ENCODE measurements at places on chromosomes 16 and 17. TPM values are rescaled to one million over a fixed set of nuclear protein-coding genes. Genes with fewer than 3 reads are reported as not detected.

The CD300H gene
- not detected for total RNA-seq

The EVPLL gene
- not detected for total RNA-seq

The GRAPL gene
- total RNA-seq: not detected

The DNASE1L2 gene
- total RNA-seq: not detected

The HSPB9 gene
- total RNA-seq: not detected

DNA sequence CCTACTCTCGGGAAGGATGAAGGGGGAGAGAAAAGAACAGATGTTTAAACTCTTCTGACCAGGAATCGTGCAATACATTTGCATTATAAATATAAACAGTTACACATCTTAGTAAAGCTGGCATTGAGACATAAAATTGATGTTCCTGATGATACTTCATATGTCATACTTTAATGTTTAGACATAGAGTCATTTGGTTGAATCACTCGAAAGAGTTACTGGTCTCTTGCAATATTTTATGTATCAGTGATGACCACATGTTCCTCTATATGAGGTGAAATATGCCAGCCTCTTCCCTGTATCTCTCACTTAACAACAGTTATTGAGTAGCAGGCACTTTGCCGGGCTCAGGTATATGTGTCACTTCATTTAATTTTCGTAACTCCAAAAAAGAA is 49.7 kb upstream of the PMFBP1 start:
- DNase-seq: no peak

- peak; percentile 84 for DNase-seq
Observed at GRCh38 chr17:19716108-19717030, at the start of gene SLC47A2. SLC47A2 (minus strand) TSS chr17:19716584; CDS start chr17:19716555, 29 bp downstream.

DNA sequence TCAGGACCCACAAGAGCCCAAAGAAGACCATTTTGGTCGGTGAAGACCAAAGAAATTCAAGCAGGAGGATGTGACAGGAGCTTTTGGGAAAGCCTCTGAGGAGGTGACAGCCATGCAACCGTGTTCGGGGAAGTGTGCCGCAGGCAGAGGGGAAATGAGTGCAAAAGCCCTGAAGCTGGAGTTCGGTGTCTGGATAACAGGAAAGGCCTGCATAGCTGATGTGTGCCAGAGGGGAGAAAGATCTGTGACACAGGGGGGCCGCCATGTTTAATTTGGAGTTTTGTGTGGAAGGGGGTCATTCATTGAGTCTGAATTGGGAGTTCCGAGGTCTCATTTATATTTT is 870 bp upstream of the ZC3H7A start:
- DNase-seq: no peak

- DNase-seq: no peak
Observed at GRCh38 chr17:75093548-75094158, 5.9 kb downstream of the SLC16A5 start.

DNA sequence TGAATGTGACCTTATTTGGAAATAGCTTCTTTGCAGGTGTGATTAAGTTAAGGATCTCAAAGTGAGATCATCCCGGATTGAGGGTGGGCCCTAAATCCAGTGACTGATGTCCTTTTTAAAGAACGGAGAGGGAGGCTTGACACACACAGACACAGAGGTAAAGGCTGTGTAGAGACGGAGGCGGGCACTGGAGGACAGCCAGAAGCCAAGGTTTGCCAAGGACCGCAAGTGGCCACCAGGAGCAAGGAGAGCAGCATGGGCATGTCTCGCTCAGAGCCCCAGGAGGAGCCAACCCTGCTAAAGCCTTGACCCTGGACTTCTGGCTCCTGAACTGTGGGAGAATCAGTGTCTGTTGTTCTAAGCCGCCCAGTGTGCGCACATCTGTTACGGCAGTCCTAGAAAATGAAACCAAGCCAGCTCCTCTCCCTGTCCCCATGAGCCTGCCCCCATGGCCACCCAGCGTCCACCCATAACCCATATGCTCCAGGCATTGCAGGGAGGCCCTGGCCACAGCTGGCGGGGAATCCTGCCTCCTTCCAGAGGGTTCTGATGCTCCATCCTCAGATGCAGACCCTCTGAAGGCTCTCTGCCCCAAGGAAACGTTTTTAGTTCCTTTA is 15.2 kb downstream of the CNGB1 start:
- no peak for DNase-seq

DNA sequence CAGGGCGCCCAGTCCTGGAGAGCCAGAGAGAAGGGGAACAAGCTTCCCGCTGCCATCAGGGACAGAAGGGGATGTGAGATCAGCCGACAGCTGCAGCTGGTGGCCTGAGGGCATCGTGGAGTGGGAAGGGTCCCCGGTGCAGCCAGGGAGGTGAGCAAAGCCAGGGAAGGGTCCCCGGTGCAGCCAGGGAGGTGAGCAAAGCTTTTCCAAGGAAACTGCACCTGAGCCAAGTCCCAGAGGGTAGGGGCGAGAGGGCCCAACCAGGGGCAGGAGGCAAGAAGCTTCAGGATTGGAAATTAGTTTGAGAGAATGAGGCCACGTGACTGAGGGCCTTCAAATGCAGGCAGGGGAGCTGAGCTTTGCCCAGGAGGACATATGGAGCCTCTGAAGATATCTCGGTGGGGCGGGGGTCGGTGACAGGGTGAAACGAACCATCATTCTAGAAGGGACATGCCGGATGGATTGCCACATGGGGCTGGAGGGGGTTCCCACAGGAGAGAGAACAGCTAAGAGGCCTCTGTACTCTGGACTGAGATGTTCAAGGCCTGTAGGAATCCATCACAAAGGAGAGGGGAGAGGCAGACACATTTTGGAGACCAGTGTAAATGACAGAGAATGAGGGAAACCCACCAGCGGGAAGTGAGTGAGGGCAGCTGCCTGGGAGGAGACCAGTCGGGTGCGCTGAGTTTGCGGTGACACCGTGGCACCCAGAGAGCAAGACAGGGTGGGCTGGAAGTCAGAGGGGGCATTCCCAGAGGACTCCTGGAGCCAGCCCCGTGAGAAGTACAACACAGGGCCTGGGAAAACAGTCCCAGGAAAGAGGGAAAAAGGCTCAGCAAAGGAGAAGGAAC is 31.4 kb upstream of the RPH3AL start:
- no peak for DNase-seq

DNA sequence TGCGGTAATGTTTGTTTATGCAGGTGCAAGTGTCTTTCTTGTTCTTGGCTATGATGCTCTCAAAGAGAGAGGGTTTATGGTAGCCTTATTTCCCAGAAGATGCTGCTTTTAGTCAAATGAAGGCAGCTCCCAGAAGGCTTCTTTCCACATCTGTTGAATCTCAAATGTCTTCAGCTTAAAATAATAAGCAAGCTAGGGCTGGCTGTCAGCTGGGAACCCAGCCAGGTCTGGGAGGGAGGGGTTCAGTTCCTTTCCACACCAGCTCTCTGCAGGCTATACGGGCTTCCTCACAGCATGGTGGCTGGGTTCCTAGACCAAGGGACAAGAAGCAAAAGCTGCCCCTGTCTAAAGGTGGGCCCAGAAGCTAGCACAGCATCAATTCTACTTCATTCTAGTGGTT is 47.4 kb upstream of the ATF7IP2 start:
- DNase-seq: no peak

- DNase-seq: no peak
Observed at GRCh38 chr16:23700509-23700908, 12.5 kb downstream of the ERN2 start.

DNA sequence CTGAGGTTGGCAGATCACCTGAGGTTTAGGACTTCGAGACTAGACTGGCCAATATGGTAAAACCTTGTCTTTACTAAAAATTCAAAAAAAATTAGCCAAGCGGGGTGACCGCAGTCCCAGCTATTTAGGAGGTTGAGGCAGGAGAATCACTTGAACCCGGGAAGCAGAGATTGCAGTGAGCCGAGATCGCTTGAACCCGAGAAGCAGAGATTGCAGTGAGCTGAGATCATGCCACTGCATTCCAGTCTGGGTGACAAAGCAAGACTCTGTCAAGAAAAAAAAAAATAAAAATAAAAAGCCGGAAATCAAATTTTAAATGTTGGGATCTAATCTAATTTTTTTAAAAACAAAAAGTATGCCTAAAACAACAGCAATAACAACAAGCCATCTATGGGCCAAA is 56.3 kb downstream of the ABCC1 start:
- no peak for DNase-seq

- DNase-seq: no peak
Observed at GRCh38 chr17:57006040-57006439, 28.1 kb downstream of the SCPEP1 start.

- no peak for DNase-seq
Observed at GRCh38 chr17:48517478-48517877, 13.3 kb downstream of the HOXB1 start.

DNA sequence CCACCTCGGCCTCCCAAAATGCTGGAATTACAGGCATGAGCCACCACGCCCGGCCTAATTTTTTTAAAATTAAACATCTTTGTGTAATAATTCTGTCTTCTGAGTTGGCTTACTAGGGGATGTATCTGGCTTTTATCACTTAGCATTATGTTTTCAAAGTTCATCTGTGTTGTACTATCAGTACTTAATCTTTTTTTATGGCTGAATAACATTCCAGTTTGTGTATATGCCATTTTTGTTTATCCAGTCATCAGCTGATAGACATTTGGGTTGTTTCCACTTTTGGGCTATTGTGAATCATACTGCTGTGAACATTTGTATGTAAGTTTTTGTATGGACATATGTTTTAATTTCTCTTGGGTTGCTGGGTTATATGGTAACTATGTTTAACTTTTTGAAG is 69.0 kb downstream of the CHD9 start:
- DNase-seq: no peak

DNA sequence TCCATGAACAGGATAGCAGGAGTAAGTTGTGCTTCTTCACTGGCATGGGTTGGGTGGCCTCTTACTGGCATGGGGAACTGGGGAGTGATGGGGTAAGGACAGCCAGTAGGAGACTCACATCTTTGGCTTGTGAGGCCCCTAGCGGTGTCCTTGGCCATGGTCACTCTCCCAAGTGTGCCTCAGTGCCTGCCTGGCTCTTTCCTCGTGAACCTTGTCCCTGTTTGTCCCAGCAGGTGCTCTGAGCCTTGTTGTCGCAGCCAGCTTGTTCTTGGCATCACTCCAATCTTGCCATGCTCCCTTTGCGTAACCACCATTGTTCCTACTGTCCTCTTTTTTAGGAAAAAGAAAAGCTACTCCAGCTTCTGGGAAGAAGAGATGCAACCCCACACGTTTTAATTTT is 53.6 kb upstream of the SDK2 start:
- DNase-seq: no peak

GRCh38 chr16:35748621-35749252 is 2289.3 kb downstream of the TP53TG3F start:
- no peak for DNase-seq

DNA sequence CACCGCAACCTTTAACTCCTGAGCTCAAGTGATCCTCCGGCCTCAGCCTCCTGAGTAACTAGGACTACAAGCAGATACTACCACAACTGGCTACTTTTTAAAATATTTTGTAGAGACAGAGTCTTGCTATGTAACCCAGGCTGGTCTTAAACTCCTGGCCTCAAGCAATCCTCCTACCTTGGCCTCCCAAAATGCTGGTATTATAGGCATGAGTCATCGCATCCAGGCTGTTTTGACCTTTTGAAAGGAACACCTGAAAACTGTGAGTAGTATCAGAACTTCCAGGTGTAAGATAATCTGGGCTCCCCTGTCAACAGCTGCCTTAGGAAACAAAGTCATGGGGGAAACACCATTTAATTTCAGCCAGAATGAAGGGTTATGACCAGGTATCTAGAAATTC is 77.5 kb downstream of the CYTH1 start:
- no peak for DNase-seq

DNA sequence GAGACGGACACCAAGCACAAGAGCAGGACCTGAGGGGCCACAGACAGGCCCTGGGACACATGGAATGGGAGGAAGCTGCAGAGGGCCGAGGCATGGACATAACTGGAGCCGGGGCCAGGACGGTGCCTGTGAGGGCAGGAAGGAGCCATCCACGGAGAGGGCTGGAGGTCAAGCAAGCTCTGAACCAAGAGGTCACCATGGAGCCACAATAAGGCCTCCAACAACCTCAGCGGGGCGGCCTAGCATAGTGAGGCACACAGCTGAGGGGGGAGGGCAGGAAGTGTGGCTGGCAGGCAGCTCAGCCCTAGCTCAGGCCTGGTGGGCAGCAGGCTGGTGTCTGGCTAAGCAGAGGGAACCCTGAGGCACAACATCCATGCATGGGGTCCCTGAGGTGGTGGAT is 4.4 kb downstream of the MCRIP1 start:
- DNase-seq: no peak

- DNase-seq: peak; percentile 80
Observed at GRCh38 chr17:77109764-77110359, 30.9 kb upstream of the SEC14L1 start.

DNA sequence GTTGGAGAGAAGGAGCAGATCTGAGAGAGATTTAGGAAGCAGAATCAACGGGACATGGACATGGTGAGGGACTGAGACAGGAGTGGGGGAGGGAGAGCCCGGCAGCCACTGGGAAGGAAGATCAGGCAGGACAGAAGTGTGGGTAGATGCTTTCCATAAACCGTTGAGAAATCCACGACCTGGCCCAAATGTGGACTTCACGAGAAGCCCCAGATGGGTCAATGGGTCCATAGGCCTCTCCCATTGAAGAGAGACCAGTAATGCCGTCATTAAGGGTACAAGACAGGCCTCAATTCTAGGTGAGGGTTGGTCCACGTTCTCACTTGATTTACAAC is 530 bp upstream of the CCL22 start:
- no peak for DNase-seq

DNA sequence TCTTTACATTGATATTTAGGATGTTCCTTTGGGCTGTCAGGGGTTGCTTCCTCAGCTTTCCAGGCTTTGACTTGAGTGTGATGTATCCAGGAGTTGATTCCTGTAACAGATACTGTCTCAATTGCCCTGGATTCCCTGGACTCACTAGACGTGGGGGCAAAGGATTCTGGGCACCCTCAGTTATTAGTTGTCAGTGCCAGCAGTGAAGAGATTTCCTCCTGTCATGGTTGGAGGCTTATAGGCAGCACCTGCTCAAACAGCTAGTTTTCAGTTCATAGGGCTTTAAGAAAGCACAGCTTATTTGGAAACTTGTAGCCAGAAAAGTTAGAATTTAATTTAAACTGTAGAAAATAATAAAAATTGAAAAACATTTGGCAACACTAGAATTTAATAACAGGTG is 9.5 kb upstream of the B4GALNT2 start:
- no peak for DNase-seq

GRCh38 chr17:17712268-17712924 is 31.1 kb downstream of the RAI1 start:
- DNase-seq: peak; percentile 35

DNA sequence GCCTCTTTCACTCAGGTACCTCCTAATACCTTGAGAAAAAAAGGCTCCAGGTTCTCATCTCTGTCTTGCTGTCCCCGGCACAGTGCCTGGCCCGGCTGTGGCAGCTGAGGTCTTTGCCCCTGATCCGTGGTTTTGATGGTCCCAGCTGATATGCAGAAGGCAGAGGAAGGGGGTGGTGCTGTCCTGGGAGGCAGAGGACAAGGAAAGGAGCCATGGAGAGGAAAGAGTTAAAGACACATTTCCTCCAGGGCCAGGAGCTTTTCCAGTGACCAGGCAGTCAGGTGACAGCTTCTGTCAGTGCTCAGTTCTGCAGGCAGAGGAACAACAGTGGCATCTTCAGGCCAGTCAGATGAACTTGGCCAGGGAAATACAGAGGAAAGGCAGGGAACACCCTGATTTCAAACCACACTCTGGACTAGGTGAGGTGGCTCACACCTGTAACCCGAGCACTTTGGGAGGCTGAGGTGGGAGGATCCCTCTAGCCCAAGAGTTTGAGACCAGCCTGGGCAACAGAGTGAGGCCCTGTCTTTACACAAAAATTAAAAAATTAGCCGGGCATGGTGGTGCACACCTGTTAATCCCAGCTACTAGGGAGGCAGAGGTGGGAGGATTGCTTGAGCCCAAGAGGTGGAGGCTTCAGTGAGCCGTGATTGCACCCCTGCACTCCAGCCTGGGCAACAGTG is 3.3 kb upstream of the COG1 start:
- DNase-seq: peak; percentile 64

GRCh38 chr16:69469807-69470561 is 45.6 kb downstream of the CYB5B start:
- DNase-seq: no peak

Measured in Caki2 (cell line).